Activated CD8-positive, alpha-beta memory T cell treated with anti-CD3 and anti-CD28 coated beads for 1 hour (primary cell): ENCODE measurements at places on chromosomes 4 and X.

DNA sequence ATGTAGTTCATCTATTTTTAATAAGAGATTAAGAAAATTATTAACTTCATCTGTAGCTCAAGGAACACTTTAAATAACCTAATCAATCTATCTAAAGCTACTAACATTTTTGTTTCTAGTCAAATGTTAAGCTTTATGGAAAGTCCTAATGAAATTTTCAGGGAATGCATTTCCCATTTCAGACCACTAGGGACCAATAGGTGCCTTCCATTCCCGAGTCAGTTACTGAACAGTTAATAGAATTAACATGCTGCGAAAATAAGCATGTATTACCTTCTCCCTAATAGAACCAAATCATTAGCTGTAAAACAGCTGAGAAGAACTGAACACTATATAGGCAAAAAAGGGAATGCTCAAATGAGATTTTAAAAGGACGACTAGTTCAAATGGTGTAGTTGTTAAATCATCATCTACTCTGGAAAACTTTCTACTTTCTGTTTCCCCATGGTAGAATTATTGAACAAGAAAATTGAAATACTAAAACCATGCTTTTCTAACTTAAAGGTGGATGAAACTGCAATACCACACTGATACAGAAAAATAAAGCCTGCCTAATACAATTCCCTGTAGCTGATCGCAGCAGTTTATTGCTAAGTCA, 22.5 kb downstream of the STX18 start:
- no peak for DNase-seq

DNA sequence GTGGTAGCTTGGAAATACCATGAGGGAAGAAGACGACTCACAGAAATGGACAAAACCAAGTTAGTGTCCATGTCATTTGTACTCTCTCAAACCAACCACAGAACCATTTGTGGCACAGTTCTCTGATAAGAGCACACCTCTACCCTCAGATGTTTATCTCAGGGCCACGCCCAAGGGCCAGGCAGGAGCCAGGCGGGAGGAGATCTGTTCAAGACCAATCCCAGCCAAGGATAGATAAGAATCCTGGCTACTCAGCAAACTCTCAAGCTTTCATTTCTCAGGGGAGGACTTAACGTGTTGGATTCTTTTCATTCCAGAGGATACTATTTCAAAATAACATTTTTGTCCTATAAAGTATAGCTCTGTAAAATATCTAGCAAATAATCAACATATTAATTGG, 95.0 kb downstream of the NYX start:
- DNase-seq = no peak

GRCh38 chr4:173934201-173934600, 349.3 kb downstream of the FBXO8 start:
- no peak for DNase-seq

GRCh38 chrX:124240422-124240821, 92.0 kb upstream of the TEX13D start:
- DNase-seq = no peak

GRCh38 chrX:20130357-20130756, 11.3 kb downstream of the EIF1AX start:
- no peak for DNase-seq

DNA sequence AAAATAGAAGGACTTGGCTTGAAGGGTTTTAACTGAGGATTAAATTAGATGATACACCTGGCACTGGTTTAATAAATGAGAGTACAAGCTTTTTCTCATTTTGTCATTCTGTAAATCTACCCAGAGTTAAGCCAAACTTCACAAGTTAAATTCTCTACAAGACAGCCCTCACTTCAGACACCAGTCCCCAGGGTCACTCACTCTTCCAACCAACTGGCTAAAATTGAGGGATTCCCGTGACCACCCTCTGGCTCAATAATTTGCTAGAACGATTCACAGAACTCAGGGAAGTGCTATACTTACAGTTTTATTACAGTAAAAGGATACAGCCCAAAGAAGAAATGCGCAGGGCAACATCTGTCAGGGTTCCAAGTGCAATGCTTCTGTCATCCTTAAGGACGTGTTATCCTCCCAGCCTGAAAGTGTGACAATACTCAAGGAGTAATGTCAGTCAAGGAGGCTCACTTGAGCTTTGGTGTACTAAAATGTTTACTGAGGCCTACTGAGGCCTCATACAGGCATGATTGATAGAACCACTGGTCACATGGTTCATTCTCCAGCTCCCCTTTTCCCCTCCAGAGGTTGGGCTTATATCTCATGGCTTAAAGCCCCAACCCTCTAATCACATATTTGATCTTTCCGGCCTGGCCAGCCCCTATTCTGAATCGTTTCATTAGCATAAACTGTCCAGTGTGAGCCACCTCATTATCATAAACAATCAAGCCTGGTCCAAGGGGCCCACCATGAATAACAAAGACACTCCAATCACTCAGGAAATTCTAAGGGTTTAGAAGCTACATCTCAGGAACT, 9.6 kb upstream of the TMSB4X start:
- DNase-seq = no peak

DNA sequence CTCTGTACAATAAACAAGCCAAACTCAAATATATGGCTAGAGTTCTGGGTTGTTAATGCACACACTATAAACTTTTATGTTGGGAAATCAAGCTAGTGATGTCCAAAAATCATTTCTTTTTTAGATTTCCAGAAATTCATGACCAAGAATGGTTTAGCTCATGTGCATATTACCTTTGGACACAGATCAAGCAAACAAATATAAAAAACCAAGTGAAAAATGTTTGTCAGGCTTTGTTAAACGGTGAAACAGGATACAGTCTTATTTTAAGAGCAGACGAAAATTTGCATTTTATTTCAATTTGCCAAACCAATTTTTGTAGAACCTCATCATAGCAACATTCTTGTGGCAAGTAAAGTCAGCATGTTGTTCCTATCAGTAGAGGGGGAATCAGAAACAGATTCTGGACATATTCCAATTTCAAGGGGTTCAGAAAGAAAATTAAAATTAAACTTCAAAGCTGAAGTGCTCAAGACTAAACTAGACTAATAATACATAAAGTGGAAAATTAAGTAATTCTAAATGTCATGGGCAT, 413.6 kb downstream of the TRIML1 start:
- DNase-seq = no peak

DNA sequence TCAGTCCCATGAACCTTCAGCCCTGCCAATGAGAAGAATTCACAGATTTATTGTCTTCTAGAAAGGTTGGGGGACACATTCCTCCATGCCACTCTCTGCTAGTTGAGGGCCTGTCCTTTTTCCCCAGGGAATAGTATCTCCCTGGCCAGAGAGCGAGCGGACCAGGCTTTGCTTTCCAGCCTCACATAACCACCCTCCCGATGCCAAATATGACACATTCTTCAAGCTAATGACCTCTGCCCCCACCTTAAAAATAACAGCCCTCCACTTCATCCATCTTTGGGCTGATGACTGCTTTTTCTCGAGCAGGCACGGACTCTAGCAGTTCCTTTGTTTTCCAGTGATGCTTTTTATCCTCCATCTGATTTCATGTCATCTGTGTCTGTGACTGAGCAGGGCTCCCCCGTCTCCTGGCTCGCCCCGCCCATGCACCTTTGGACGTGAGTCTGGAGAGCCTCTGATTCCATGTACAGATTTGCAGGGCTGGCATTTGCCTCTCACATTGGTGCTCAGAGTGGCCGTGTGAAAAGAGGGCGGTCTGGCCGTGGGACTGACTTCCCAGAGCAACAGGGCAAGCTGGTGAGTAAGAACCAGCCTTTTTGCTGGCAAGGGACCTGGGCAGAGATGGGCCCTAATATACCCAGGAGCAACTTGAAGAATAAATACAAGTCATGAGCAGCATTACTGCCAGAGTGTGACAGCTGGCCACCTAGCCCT, 279.8 kb downstream of the BCOR start:
- DNase-seq = no peak

GRCh38 chrX:39336671-39337311, 535.5 kb downstream of the MID1IP1 start:
- no peak for DNase-seq

- DNase-seq = no peak
Measured at GRCh38 chr4:136749989-136750388, 782.3 kb downstream of the PCDH18 start.

GRCh38 chr4:132564920-132565319, 584.2 kb upstream of the PCDH10 start:
- DNase-seq = no peak

GRCh38 chrX:149079805-149080406, 425.2 kb downstream of the IDS start:
- DNase-seq = no peak

DNA sequence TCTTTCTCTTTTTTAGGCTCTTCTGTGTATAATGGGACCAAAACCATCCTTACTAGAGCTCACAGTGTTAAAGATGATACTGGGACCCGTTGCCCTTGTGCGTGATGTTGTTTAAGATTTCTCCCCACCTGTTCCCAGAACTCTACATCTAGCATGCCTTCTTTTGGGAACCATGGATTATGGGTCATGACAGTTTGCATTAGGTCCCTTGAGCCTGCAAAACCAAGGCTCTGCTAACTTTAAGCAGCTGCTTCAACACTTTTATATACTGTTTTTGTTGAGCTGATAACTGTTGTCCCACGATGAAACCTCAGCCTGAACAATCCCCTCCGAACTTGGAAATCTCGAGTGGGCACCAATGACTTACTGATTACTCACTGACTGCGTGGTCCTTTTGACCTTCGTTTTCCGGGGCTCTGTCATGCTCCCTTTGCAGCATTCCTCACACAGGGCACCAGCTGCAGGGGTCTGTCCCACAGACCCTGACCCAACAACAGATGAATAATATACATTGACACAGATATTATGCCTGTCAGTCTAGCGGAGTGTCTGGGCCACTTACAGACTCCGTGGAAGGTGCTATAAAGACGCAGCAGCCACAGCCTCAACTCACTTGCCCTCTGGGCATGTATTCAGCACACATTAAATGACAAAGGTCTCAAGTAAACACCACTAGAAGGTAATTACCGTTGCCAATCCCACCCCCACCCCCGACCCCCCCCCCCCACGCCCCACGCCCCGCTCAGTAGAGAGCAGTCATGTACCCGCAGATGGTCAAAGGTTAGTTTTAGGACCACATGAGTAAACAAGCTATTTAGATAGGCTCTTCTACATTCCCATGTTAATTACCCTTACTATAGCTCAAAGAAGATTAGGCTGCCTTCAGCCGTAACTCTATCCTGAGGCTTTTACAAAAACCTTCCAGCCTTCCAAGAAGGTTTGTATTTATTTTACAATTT, 162.0 kb upstream of the WDFY3 start:
- no peak for DNase-seq

GRCh38 chr4:84611531-84611930, 28.6 kb downstream of the CDS1 start:
- no peak for DNase-seq

DNA sequence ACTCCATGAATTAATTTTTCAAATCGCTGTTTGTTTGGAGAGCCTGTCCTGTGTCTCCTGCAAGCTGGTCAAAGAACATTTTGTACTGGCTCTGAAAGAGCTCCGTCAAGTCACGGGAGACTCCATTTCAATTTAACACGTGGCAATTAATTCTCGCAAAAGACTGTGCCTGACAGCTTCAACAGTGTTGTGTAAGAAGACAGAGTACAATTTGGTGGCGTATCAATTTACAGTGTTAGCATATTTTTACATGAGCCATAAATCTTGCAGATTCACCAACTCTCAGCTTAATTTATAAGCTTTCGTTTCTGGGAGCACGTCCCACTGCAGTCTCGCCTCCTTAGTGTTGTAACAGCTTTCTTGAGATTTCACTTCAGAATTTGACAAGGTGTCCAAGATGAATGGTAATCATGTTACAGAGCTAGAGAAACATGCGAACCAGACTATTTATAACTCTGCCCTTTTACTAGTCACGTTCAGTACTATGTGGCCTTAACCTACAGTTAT, 70.8 kb downstream of the RWDD4 start:
- no peak for DNase-seq

- DNase-seq = no peak
Measured at GRCh38 chrX:140672840-140673731, 36.5 kb upstream of the LINC00632 start.

DNA sequence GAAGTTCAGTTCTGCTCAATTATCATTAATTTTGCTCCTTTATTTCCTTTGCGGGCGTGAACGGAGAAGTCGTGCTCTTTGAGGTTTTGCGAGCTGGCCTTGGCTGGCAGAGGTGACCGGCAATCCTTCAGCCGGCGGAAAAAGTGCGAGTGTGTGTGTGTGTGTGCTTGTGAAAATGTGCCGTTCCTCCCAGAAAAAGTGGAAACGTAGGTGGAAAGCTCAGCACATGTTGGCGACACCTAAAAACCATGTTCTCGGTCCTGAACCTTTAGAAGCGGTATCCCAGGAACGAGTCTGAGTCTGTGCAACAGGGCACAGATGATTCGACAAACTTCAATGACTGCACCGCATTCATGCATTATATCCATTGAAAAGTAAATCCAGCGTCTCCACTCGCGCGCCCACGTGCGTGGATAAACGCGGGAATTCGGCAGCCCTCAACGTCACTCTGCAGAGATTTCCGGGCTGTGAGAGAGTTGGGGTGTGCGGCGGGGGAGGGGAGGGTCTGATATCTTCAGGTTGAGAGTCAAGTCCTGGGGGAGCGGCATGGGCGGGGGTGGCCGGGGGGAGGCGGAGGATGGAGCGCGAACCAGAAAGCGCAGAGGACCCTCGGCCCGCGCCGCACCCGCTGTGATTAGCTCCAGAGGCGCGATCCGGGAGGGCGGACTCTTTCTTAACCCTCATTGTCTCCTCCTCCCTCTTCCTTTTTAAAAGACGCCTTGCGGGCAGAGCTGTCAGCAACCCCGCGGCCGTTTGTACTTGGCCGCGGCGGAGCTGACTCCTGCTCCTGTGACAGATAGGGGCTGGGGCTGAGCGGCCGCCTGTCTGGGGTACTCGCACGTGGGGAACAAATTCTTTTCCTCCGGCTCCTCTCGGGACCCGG, at the start of gene SHISA3:
Gene SHISA3, plus strand, starts transcription at position 737 of the 883 bp plus-strand sequence. CDS start 569 bp downstream, outside the sequence.
- DNase-seq = no peak

- no peak for DNase-seq
Measured at GRCh38 chr4:183960962-183961541, 55.9 kb downstream of the STOX2 start.

GRCh38 chr4:110837896-110838450, 215.1 kb upstream of the PITX2 start:
- no peak for DNase-seq

- DNase-seq = no peak
Measured at GRCh38 chr4:40969501-40969900, 219.7 kb downstream of the NSUN7 start.

DNA sequence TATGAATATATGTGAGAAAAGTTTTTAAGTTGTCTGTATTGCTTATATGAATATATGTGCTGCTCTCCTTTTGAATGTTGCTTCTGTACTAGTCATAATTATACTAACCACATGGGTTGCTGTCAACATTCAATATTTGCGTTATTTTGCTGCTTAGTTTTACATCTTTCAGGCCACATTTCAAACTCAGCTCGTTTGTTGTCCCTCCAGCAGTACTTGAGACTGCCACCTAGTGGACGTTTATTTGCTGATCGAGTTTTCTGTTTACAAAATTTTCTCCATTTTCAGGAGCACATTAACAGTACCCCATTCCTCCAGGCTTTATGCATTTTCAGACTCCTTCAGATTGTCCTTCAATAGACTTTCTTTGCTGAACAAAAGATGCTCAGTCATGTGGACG, 75.8 kb downstream of the NUDT11 start:
- no peak for DNase-seq

- no peak for DNase-seq
Measured at GRCh38 chrX:150868625-150869024, 29.8 kb downstream of the CD99L2 start.

- no peak for DNase-seq
Measured at GRCh38 chr4:101074326-101074725, 273.0 kb downstream of the PPP3CA start.
